Sciatic nerve (tissue), 2 donors: ENCODE measurements at places on chromosomes 2 and 18. TPM values are rescaled to one million over a fixed set of nuclear protein-coding genes. Genes with fewer than 3 reads are reported as not detected.

DNA sequence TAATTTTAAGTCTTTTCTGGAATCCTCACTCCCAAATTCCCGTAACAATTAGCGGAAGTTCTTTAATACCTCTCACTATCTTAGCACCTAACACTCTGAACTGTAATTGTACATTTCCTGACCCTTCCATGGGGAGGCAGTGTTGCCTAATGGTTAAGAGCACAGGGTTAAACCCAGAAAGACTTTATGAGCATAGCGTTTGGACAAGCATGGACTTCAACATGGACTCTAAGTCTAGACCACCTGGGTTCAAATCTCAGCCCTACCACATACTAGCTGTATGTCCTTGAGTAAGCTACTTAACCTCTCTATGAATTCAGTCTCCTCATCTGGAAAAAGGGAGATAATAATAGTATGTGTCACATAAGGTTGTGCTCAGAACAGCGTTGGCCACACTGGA is 13.0 kb downstream of the ANTXR1 start:
- no peak for DNase-seq

GRCh38 chr2:217953531-217953932 is 49.3 kb downstream of the TNS1 start:
- DNase-seq, result peak; percentile 58

DNA sequence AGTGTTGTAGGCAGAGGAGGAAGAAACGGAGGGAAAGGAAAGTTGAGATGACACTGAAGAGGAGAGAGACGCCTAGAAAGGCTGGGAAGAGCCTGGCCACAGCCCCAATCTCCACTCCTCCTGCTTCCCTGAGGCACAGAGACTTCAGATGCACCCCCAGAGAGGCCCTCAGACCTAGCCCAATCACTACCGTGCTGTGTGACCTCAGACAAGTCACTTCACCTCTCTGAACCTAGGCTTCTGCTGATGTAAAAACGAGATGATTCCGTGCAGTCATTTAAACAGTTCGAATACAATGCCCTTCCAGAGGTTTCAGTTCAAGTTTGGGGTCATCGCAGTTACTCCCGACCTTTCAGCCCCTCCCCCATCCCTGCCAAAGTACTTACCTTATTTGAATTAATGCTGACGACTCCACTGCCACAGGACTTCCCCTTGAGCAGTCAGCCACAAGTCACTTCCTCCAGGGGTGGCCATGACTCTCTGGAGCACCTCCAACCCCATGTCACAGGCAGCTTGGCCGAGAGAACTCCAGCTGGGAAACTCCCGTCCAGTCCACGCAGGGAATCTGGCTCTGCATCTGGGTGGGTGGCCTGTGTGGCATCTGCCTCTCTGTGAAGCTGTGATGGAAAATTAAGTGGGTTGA is 105.2 kb upstream of the ID2 start:
- DNase-seq, result no peak

GRCh38 chr18:46418663-46419260 is 238.3 kb downstream of the LOXHD1 start:
- peak; percentile 36 for DNase-seq

DNA sequence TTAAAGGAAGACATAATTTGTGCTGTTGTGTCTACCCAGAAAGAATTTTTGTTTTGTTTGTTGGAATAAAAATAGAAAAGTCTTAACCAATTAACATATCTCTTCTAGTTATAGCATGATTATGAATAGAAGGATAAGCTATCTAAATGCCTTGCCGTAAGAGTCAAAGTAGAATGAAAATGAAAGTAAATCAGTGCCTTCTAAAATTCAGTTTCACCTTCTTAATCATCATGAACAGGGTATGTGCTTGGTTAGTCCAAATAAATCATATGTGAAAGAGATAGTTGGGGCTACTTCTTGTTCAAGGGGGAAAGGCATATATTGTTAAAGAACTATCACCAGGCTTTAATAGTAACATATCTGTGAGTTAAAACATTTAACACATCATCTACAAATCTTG is 91.5 kb downstream of the GULP1 start:
- no peak for DNase-seq

MFSD2B gene
- 0.67 TPM for total RNA-seq

DNA sequence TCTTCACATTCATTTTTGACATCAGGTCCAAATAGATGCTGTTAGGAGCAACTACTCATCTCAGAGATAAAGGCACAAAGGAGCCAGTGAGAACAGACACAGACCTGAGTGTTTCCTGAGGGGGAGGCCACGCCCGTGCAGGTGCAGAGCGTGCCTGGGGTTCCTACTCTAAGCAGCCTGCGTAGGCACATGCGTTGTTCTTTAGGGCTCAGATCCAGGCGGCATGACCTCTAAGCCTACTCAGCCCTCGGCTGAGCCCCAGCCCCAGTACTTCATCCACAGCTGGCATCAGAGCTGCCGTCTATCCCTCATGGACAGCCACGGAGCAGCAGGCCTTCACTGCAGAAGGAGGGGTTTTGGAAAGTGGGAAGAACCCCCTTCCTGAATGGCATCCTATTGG is 54.9 kb upstream of the PXDN start:
- DNase-seq, result no peak

DNA sequence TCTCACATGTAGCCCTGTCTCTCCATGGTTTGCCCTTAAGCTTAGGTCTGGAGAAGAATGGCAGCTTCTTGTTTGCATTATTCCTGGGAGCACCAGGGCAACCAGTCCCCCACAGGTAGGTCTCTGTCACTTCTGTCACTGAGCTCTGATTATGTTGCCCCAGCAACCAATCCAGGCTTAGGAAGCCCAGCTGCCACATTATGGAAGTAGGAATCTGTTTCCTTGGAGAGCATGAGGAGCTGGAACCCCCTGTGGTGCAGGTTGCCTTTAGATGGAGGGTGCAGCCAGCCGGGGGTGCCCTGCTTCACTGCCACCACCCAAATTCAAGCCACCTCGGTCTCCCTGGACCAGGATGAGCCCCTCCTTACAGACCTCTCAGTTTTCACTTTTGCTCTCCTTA is 4.8 kb downstream of the RESP18 start:
- no peak for DNase-seq

RND3 gene
- total RNA-seq, result 56.9 TPM
